ENCODE measurements at places on chromosomes 3 and 15.
A peak's percentile ranks its signal among the peaks of the same experiment; 100 is the strongest.

DNA sequence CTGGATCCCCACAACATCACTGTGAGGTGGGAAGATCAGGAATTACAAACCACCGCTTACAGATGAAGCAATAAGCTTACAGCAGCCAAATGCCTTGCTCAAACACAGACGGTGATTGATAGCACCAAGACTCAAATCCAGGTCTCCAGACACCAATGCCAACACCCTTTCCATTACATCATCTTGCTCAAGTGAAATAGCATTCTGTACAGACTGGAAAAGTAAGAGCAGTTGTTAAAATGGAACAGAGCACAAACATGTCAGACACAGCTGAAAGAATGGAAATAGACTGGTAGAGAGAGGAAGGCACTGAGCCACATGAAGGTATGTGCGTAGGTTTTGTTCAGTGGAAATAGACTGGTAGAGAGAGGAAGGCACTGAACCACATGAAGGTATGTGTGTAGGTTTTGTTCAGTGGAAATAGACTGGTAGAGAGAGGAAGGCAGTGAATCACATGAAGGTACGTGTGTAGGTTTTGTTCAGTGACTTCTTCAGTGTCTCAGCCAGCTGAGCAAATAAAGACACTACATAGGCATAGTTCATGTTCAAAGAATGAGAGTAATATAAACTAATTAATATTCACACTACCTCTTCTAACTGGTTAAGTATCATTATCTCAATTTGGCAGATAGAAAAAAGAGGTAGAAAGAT, 15.6 kb downstream of the CLDN1 start:
- peak; percentile 51 for DNase-seq

- DNase-seq: no peak
These were observed 138.5 kb downstream of the NTRK3 start for GRCh38 chr15:88118035-88118434.

DNA sequence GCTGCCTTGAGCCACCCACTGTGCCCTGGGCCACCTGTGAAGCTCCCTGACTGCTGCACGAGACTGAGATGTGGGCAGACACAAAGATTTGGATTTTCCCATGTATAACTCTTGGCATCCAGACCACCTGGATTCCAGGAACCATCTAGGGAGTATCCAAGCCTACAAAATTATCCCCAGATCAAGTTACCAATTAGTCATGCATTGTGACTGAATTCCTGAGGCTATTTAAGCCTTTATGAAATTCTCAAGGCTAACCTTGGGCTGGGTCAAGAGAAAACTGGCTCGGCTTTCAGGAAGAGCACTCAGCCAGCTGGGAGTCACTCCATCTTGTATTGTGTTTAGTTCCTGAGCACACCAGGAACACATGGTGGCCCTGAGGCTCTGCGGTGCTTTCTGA, 13.3 kb upstream of the ATP13A5 start:
- DNase-seq: peak; percentile 59

DNA sequence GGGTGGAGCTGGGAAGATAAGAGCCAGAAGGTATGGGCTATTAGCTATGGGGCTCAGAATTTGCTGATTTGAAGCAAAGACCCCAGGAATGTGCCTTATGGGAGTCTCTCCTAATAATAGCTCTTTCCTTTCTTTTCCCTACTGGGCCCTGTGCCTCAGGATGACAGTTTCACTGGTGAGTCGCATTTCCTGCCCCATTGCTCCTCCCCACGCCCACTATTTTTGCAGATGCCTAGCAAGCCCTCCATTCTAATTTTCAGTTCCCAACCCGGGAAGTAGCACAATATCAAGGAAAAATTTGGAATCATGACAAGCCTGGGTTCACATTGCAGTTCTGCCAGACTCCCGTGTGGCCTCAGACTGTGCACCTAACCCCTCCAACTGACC, 583 bp downstream of the IL17RE start:
- DNase-seq: peak; percentile 15

GRCh38 chr3:53775834-53776251, 70.4 kb downstream of the CHDH start:
- no peak for DNase-seq

DNA sequence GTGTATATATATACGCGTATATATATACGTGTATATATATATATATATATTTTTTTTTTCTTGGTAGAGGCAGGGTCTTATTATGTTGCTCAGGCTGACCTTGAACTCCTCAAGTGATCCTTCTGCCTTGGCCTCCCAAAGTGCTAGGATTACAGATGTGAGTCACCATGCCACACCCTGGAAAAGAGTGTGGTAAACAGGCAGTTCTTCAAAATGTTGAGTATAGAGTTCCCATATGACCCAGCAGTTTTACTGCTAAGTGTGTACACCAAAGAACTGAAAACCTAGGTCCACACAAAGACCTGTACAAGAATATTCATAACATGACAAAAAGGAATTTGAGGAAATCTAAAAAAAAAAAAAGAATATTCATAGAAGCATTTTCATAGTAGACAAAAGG, 71.8 kb upstream of the GCNT3 start:
- DNase-seq: no peak
